ENCODE measurements at places on chromosomes 2 and 18. TPM values are rescaled to one million over a fixed set of nuclear protein-coding genes. Genes with fewer than 3 reads are reported as not detected.

DNA sequence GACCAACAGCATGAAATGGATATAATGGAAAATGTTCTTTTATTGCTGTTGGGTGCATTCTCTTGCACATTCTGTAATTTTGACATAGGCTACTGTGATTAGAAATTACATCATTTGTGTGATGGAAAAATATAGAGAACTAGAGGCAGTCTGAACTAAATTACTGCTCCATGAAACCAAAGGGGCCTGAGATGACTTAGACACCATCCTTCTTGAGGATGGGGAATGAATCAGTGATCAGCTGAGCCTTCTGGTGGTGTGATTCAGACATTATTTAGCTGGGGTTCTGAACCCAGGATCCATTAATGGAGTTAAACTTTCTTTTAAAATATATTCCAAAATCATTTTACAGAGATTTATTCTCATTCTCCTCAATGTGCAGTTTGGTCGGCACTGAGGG, 135.8 kb downstream of the LDLRAD4 start:
- no peaks in the 10 kb centered on the region for H3K27me3 ChIP-seq
- H3K27ac ChIP-seq: no peak overlapping the region
- peak; percentile 50 for DNase-seq
- H3K4me3 ChIP-seq: no peak overlapping the region

Gene FSHR
- total RNA-seq: not detected

- no peak for DNase-seq
- no peaks in the 10 kb centered on the region for H3K36me3 ChIP-seq
- no peak overlapping the region for H3K4me3 ChIP-seq
- H3K4me1 ChIP-seq: no peaks in the 10 kb centered on the region
- no peaks in the 10 kb centered on the region for H3K27me3 ChIP-seq
Measured at GRCh38 chr2:57177176-57177575, 869.4 kb upstream of the VRK2 start.

Gene POTEC
- total RNA-seq: not detected

DNA sequence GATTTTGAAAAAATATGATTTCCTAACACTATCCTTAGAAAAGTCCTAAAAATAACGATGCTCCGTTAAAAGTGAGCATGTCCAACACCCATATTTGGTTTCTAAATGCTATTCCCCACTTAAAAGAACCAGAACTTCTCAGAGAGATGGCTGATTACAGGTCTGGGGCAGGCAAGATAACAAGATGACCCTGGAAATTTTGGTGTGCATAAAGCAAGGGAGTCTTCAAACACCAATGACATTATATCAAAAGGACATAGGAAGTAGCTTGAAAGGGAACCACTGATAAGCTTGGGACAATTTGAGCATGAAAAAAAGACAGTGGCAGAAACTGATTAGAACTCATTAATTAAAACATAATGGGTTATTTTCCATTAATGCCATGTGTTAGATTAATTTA, 17.9 kb downstream of the STK17B start:
- H3K4me1 ChIP-seq: no peaks in the 10 kb centered on the region
- peaks cover 4% of the 10 kb centered on the region for H3K36me3 ChIP-seq
- H3K27ac ChIP-seq: no peak overlapping the region
- no peak for DNase-seq

Gene TAF1B
- 7.1 TPM for total RNA-seq

Gene TSPYL6
- total RNA-seq: not detected

GRCh38 chr2:118878531-118879149, 31.2 kb upstream of the EN1 start:
- no peak overlapping the region for H3K4me3 ChIP-seq
- no peak overlapping the region for H3K27ac ChIP-seq
- H3K36me3 ChIP-seq: no peaks in the 10 kb centered on the region
- peak; percentile 50 for DNase-seq

Gene KIAA2012
- total RNA-seq: not detected

DNA sequence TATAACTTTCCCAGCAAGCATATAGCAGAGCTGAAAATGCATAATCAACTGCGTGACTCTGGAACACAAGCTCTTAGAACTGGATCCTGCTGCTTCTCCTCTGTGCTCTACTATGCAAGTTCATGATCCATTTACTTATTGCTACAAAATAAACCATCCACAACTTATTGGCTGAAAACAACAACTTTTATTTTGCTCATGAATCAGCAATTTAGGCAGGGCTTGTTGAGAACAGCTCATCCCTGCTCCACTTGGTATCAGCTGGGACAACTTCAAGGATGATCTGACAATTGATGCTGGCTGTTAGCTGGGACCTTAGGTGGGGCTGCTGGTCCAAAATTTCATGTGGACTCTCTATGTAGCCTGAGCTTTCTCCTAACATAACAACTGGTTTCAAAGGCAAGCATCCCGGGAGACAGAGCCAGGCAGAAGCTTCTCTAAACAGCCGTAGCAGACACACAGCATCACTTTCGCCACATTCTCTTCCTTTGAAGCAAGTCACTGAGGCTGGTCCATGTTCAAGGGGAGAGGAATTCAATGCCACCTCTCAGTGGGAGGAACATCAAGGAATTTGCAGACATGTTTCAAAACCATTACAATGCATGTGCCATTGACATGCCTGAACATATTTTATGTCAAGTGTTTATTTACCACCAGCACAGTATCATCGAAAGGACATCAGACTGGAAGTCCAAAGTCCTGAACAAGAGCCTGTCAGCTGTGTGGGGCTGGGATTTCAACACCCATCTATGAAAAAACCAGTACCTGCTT, 153.1 kb upstream of the PKDCC start:
- no peak overlapping the region for H3K4me3 ChIP-seq
- peaks cover 13% of the 10 kb centered on the region for H3K4me1 ChIP-seq
- H3K27me3 ChIP-seq: no peaks in the 10 kb centered on the region

DNA sequence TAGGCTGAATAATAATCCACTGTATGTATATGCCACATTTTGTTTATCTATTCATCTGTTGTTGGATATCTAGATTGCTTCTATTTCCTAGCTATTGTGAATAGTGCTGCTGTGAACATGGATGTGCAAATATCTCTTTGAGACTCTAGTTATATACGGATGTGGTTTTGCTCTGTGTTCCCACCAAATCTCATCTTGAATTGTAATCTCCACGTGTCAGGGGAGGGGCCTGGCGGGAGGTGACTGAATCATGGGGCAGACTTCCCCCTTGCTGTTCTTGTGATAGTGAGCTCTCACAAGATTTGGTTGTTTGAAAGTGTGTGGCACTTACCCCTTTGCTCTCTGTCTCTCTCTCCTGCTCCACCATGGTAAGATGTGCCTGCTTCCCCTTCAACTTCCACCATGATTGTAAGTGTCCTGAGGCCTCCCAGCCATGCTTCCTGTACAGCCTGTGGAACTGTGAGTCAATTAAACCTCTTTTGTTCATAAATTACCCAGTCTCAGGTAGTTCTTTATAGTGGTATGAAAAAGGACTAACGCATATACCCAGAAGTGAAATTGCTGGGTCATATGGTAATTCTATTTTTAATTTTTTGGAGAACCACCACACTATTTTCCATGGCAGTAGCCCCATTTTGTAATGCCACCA, 86.1 kb upstream of the UPP2 start:
- no peaks in the 10 kb centered on the region for H3K27me3 ChIP-seq
- H3K27ac ChIP-seq: no peak overlapping the region
- peak; percentile 80 for DNase-seq
- no peak overlapping the region for H3K4me3 ChIP-seq
- no peaks in the 10 kb centered on the region for H3K36me3 ChIP-seq

- no peaks in the 10 kb centered on the region for H3K27me3 ChIP-seq
- H3K4me1 ChIP-seq: no peaks in the 10 kb centered on the region
- H3K4me3 ChIP-seq: no peak overlapping the region
- no peak for DNase-seq
Measured at GRCh38 chr2:158772306-158773078, 22.6 kb upstream of the DAPL1 start.

DNA sequence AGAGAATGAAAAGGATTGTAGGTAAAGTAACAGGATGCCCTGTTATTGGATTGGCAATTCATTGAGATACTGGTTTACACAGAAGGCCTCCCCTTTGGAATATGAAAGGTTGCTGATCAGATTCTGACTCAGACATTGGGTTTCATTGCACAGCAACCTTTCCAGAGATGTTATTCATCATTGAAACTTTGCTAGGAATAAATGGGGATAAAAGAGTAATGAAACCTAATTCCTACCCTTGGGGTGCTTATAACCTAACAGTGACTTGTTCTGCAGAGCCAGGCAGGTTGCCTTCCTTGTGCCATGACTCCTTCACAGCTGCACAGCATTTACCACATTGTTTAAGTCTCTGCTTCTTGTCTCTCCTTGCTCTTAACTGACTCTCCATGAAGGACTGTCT, 5.0 kb downstream of the NAB1 start:
- no peaks in the 10 kb centered on the region for H3K36me3 ChIP-seq
- peaks cover 87% of the 10 kb centered on the region for H3K4me1 ChIP-seq
- no peak for DNase-seq
- H3K27me3 ChIP-seq: no peaks in the 10 kb centered on the region

Gene SYT4
- 0.69 TPM for total RNA-seq

Gene SOX11
- total RNA-seq: 0.97 TPM

GRCh38 chr2:149221898-149222297, 108.5 kb upstream of the LYPD6 start:
- H3K27me3 ChIP-seq: no peaks in the 10 kb centered on the region
- peaks cover 8% of the 10 kb centered on the region for H3K4me1 ChIP-seq
- H3K36me3 ChIP-seq: no peaks in the 10 kb centered on the region
- no peak overlapping the region for H3K27ac ChIP-seq

GRCh38 chr2:240662681-240663080, 20.0 kb downstream of the AQP12B start:
- no peaks in the 10 kb centered on the region for H3K27me3 ChIP-seq
- H3K36me3 ChIP-seq: no peaks in the 10 kb centered on the region
- H3K27ac ChIP-seq: no peak overlapping the region
- H3K4me1 ChIP-seq: no peaks in the 10 kb centered on the region
- DNase-seq: peak; percentile 68

Gene SLC9A4
- total RNA-seq: not detected

GRCh38 chr2:239187464-239188253, 213.2 kb downstream of the HDAC4 start:
- no peak overlapping the region for H3K27ac ChIP-seq
- H3K36me3 ChIP-seq: peaks cover 67% of the 10 kb centered on the region
- H3K27me3 ChIP-seq: no peaks in the 10 kb centered on the region
- DNase-seq: no peak
- H3K4me3 ChIP-seq: no peak overlapping the region

Gene USP37
- 8.4 TPM for total RNA-seq

GRCh38 chr2:212958133-212958532, 193.3 kb downstream of the IKZF2 start:
- H3K4me1 ChIP-seq: peaks cover 9% of the 10 kb centered on the region
- H3K27me3 ChIP-seq: no peaks in the 10 kb centered on the region
- DNase-seq: no peak
- H3K36me3 ChIP-seq: no peaks in the 10 kb centered on the region

Gene LIMS2
- 99.2 TPM for total RNA-seq

DNA sequence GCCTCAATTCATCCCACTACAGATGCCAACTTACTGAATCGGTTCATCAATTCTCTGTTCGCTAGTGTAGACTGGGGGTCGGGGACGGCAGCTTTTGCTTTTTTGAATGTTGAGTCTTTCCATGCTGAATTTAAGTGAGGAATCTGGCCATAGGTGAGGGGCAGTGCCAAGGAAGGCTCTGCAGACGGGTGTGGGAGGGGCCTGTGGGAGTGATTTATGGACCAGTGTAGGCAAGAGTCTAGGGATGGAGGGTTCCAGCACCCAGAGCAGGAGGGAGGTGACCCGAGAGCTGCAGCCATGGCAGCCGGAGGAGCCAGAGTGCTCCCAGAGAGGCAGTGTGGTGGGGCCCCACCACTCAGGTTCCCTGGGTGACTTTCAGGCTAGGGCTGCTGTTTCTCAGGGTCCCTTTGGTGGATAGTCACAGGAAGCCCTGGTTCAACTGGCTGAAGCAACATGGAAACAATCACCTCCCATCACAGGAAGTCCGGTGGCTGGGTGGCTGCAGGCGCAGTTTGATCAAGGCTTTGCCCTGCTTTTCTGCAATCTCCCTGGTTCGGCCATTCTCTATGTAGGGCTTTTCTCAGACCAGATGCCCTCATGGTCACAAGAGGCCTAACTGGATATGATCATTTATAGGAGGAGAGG, 16.9 kb upstream of the TEX44 start:
- DNase-seq: no peak
- no peak overlapping the region for H3K4me3 ChIP-seq
- no peak overlapping the region for H3K27ac ChIP-seq
- no peaks in the 10 kb centered on the region for H3K4me1 ChIP-seq
- no peaks in the 10 kb centered on the region for H3K27me3 ChIP-seq

Gene CBLN2
- total RNA-seq: 0.13 TPM

DNA sequence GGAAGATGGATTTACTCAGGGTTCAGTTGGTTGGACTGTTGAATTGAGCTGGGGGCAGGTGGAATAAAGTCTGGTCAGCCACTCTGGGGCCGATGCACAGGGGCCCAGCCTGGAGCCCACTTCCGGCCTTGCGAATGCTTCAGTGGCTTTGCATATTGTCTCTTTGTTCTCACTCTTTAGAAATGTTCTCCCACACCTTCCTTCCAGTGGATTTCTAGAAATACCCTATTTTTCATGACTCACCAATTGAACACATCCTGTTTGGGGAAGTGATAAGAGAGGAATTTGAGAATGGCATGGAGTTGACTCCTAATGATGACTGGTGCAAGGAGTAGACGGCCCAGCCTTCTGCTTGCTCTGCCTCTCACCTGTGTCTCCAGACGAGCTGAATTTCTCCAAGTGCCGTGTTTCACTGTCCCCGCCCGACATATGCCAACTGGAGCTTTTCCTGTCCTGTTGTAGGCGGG, 28.1 kb downstream of the ASAP2 start:
- H3K27me3 ChIP-seq: no peaks in the 10 kb centered on the region
- peaks cover 96% of the 10 kb centered on the region for H3K4me1 ChIP-seq
- H3K27ac ChIP-seq: peak overlapping the region; percentile 70

GRCh38 chr2:80737047-80737446, 432.5 kb upstream of the LRRTM1 start:
- H3K27ac ChIP-seq: no peak overlapping the region
- no peak for DNase-seq
- no peaks in the 10 kb centered on the region for H3K4me1 ChIP-seq
- H3K27me3 ChIP-seq: no peaks in the 10 kb centered on the region
- no peak overlapping the region for H3K4me3 ChIP-seq
- no peaks in the 10 kb centered on the region for H3K36me3 ChIP-seq

DNA sequence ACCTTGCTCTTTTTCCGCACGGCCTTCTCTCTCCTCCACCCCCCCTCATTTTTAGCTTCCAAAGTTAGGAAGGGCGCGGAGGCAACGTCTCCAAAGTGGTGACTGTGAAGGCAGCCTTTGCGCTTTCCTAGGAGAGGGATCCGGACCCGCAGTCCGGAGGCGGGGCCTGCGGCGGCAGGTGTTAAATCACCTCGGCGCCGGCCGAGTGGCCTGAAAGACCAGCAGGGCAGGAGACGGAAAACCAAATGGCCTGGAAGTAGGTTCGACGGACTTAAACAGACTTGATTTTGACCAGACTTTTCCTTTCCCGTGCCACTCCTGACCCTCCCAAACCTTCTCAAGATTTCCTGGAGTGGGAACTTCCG, 615 bp downstream of the GORASP2 start:
- peak overlapping the region; percentile 93 for H3K4me3 ChIP-seq
- no peaks in the 10 kb centered on the region for H3K27me3 ChIP-seq
- H3K36me3 ChIP-seq: no peaks in the 10 kb centered on the region

Gene OXER1
- total RNA-seq: 0.58 TPM

Gene CLIP4
- 83.1 TPM for total RNA-seq

Gene CCDC150
- 0.58 TPM for total RNA-seq

All from esophagus muscularis mucosa (tissue), 4 donors.